ENCODE measurements at places on chromosomes 6 and 20. TPM values are rescaled to one million over a fixed set of nuclear protein-coding genes. Genes with fewer than 3 reads are reported as not detected.

COX7A2 gene
- total RNA-seq: 542 TPM

PET117 gene
- 15.7 TPM for total RNA-seq

NOX3 gene
- not detected for total RNA-seq

NINL gene
- total RNA-seq: 7.5 TPM

AGER gene
- total RNA-seq: 18.5 TPM
